ENCODE measurements at places on chromosomes 2 and 18.
A peak's percentile ranks its signal among the peaks of the same experiment; 100 is the strongest.

GRCh38 chr2:22189893-22190480 lies 1066.2 kb downstream of the TDRD15 start:
- no peak for DNase-seq

DNA sequence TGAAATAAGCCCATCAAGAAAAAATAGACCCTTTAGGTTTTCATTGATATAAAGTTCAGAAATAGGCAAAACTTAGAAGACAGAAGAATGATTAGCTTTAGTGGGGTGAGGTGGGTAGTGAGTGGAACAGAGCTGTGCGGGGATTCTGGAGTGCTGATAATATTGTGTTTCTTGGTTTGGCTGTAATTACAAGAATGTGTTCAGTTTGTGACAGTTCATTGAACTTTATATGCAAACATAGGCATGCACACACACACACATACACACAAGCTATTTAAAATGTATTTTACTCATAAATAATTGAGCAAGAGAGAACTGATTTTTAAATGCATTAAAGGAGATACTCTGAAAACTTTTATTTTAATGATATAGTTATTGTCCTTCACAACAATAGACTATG lies 17.1 kb downstream of the ARHGAP15 start:
- DNase-seq: no peak

DNA sequence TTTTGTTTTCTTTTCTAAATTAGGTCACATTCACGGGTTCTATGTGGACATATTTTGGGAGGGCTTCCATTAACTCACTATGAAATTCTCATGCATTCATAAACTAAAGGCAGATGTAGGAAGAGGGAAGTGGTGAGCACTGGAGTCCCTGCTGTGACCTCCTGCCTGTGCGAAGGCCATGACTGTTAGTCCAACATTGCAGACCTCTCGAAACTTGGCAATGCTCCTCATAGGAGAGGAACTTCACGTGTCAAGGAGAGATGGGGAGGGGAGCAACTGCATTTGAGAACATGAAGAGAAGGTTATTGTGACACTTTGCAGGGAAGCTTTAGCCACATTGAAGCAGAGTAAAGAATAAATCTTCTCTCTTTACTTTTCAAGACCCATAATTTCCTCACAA lies 126.4 kb upstream of the HNMT start:
- DNase-seq: no peak

DNA sequence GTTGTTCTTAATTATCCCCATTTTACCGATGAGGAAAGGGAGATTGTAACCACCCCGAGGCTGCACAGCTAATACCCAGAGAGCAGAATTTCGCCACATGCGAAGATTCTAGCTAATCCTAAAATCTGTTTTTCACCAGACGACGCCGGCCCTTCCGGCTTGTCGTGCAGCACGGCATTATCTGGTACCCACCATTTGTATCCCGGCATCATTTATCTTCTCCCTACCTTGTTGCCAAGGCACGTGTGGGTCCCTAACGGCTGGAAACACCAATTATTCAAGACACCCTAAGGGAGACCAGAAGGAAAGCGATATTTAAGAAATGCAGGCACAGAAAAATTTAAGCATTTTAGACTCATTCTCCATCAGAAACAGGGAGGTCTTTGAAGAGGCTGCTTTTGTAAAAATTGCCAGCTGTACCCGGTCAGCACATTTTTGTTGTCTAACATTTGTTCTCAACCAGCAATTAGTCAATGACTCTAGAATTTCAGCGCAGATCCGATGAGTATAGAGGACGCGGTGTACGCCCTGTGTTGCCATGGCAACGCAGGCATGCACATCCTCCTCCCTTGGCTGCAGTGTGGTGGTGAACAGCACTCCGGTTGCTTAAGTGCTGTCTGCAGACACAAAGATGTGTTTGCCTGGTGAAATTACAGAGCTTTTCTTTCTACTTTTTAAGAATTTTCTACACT lies 111.6 kb downstream of the AGAP1 start:
- no peak for DNase-seq

DNA sequence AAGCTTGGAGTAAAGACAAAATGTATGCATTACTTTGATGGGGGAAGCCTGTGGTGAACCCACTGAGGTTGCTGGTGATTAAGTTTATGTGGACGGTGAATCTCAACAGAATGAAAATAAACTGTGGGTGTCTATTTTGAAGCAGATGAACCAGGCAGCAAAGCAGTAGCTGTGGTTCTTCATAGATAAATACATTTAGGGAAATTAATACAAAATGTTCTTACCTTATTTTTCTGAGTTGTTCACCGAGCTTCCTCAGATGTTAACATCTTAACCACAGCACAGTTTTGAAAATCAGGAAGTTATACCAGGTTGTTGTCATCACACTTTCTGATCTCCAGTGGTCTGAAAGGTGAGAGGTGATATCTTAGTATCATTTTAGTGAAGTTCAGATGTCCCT lies 53.9 kb downstream of the NCK2 start:
- DNase-seq: no peak

- no peak for DNase-seq
Measured at GRCh38 chr2:238581126-238581525, 154.4 kb downstream of the ASB1 start.

- DNase-seq: no peak
Measured at GRCh38 chr18:37533647-37534584, 31.7 kb downstream of the CELF4 start.

- peak; percentile 56 for DNase-seq
Measured at GRCh38 chr2:200756618-200757321, 54.9 kb upstream of the BZW1 start.

Measured in Calu3 (cell line).